Choroid plexus epithelial cell (primary cell): ENCODE measurements at places on chromosomes 1 and 21.

GRCh38 chr1:154595621-154596020 is 12.4 kb downstream of the ADAR start:
- DNase-seq, result no peak

DNA sequence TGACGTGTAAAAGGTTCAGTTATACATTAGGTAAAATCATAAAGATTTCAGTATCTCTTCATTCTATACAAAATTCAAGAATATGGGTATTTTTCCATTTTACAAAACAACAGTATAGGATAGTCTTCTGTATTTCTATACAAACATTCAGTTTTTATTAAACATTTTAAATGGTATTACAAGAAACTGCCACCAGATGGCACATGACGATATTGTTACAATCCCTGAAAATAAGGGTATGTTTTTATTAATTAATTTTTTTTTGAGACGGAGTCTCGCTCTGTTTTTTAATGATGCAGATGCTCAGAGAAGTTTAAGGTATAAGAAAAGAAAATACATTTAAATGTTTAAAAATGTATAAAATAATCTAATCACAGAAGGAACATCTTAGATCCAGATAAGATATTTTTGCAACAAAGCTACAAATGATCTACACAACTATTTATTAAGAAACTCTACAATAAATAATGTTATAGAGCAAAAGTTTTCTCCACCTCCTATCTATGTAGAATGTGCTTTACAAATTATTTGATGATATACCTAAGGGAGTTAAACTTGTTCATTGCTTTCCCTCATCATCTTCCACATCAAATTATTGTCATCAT is 23.5 kb upstream of the RSBN1 start:
- peak; percentile 76 for DNase-seq

GRCh38 chr1:203677771-203678170 is 51.1 kb downstream of the ATP2B4 start:
- DNase-seq, result no peak

DNA sequence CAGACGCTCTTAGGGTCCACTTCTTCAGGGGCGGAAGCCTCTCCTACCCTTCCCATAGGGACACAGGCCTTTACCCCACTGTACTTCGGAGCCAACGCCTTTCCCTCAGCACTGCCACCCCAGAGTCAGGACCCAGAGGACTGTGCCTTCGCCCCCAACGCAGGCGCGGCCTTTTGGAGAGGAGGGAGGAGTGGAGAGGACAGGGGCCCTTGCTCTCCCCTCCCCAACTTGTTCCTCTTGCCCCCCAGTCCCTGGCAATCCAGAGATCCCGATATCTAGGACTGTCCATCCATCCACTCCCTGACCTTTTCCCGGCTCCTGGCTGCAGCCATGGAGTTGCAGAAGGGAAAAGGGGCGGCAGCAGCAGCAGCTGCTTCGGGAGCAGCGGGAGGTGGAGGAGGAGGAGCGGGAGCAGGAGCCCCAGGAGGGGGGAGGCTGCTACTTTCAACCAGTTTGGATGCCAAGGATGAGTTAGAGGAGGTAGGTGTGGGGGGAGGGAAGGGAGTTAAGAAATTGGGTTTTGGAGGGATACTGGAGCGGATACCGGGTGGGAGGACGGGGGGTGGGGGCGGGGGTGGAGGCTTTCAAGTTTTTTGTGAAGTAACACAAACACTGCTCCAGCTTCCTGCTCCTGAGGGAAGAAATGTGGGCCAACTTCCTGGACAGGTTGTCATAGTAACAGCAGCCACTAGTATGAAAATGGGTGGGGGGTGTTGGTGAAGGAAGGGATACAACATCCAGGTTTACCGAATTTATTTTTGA is 636 bp downstream of the INTS3 start:
- DNase-seq, result peak; percentile 41

GRCh38 chr1:153127296-153127695 is 14.0 kb upstream of the SPRR2F start:
- no peak for DNase-seq

DNA sequence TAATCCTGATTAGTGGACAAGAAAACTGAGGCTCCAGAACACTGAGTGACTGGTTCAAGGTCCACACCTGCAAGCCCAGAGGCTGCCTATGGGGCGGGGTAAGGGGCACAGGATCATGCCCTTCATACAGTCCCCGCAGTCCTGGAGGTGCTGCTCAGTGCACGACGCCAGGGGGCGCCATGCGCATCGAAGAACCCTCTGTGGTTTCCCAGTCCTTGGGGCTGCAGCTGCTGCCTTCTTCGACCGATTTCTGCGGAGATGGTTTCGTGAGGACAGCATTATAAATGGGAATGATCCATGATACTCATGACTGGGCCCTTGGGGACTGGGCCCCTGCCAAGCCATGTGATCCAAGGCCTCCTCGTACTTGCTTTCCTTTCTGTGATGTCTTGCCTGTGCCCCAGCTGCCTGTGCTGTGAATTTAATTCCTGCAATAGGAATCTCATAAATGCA is 37.1 kb upstream of the ARHGEF10L start:
- peak; percentile 86 for DNase-seq

- DNase-seq, result peak; percentile 85
These were observed 34.3 kb upstream of the ECE1 start for GRCh38 chr1:21324368-21325141.

DNA sequence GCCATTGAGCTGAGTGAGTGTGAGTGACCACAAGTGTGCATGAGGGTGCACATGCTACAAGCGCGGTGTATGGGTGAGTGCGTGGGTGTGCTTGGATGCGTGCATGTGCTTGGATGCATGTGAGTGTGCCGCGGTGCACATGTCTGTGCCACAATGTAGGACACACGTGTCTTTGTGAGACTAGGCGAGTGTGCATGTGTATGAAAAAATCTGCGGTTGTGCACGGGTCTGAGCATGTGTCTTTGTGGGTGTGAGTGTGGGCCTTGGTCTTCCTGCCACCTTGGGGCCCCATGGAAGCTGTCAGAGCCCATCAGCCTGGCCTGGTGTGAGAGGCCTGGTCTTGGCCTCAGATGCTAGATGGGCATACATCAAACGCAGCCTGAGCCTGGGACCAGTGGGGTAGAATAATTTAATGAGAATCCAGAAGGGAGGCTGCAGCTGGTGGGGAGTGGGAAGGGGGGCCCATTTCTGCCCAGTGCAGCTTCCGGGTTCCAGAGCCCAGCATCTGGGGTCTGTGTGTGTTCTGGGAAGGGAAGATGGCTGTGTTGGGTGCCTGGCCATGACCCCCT is 103.9 kb upstream of the SLC2A1 start:
- no peak for DNase-seq

DNA sequence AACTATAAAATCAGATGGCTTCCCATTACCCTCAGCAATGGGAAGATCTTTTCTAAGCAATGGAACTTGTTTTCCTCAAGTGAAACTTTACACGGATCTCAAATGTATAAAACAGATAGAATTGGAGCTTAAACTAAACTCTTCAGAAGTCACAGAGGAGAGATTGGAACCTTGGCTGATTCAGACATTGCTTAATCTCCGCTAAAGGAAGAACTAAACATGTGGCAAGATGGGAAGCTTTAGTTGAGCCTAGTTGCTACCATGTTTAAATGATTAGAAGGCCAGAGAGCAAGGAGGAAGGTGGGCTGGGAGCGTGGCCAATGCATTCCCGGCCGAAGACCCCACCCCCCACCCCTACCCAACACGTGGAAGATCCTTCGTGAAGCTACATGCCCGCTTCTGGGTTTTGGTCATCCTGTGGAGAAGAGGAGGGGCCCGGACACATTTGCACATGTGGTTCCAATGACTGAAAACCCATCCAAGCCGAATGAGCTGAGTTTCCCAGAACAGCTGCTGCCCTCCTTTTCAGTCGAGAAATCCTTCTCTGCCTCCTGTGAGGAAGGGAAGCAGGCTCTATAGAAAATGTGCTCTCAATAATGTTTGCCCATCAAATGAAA is 164.3 kb downstream of the MIS18A start:
- no peak for DNase-seq

GRCh38 chr1:162384601-162385279 is 3.2 kb downstream of the C1orf226 start:
- DNase-seq, result no peak

GRCh38 chr1:52842643-52843310 is at the start of gene ZYG11A:
Gene ZYG11A, plus strand, starts transcription at chr1:52842760. Its CDS starts 124 bp downstream, at chr1:52842884.
- DNase-seq, result peak; percentile 71

GRCh38 chr1:12577020-12577419 is 41.0 kb downstream of the DHRS3 start:
- DNase-seq, result no peak

GRCh38 chr1:40414331-40414730 is 35.9 kb upstream of the ZFP69B start:
- DNase-seq, result no peak

- no peak for DNase-seq
These were observed 52.1 kb upstream of the BACE2 start for GRCh38 chr21:41115851-41116250.

- peak; percentile 28 for DNase-seq
These were observed 15.4 kb downstream of the PDXK start for GRCh38 chr21:43734131-43734927.

- DNase-seq, result no peak
These were observed 26.1 kb downstream of the MTR start for GRCh38 chr1:236821091-236821627.

- peak; percentile 68 for DNase-seq
These were observed 186.4 kb upstream of the ZNHIT6 start for GRCh38 chr1:85894651-85895050.

DNA sequence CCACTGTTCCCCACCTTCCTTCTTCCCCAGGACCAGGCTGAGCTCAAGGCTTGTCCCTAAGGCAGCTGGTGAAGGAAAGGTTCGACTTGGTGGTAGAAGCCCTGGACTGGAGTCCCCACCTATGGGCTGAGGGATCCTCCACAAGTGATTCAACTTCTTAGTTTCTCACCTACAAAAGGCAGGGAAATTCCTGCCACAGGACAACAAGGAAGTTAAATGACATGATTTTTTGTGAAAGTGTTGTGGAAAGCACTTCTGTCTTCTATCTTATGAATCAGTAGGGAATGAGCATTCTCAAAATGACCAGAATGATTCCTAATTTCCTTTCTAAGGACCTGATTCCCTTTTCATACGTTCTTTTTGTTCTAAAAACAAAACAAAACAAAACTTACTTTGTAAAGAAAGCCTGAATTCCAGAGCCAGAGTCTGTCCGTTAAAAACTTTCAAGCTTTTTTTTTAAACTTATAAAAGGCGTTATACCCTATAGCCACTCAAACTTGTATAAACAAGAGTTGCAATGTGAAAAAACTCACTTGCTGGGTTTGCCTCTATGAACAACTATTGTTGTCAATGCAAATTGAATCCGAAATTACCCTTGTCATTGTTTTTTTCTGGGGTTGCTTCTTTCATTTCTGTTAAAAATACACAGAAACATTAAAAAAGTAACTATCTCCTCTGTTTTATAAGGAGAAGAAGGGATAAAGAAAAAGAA is 12.2 kb downstream of the KCNJ15 start:
- no peak for DNase-seq

- DNase-seq, result peak; percentile 54
These were observed 113.1 kb upstream of the FGGY start for GRCh38 chr1:59183749-59184317.

DNA sequence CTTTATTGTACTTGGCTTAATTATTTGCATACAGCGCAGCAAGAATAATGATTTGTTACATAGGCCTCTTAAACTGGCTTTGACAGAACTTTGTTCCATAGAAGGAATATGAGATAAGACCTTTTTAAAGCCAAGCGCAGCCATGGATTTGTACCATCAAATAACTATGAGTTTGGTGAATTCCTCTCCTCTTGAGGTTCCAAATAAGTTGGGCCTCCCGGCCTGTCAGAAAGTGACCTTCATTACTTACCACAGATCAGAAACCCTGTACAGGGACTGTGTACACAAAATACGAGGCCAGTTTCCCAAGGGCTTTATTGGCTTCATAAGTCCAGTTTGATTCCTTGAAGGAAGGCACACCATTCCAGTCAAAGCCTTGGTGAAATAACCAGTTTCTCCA is 21.8 kb upstream of the HSD3B1 start:
- no peak for DNase-seq

DNA sequence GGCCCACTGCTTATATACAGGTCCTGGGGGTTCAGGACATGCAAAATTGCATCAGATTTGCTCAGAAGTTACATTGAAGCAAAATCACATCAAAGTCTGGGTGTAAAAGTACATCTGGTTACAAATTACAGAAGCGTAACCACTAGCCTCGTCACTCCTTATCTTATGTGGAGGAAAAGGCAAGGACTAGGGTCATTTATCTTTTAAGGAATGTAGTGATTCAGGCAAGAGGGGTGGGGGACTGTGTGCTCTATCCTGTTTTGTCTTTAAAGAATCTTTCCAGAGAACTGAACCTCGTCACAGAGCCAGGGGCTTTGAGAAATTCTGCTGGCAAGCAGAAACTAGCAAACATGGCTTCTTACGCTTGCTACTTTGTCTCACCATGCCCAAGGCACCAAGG is 61.1 kb upstream of the RAB4A start:
- DNase-seq, result peak; percentile 94

DNA sequence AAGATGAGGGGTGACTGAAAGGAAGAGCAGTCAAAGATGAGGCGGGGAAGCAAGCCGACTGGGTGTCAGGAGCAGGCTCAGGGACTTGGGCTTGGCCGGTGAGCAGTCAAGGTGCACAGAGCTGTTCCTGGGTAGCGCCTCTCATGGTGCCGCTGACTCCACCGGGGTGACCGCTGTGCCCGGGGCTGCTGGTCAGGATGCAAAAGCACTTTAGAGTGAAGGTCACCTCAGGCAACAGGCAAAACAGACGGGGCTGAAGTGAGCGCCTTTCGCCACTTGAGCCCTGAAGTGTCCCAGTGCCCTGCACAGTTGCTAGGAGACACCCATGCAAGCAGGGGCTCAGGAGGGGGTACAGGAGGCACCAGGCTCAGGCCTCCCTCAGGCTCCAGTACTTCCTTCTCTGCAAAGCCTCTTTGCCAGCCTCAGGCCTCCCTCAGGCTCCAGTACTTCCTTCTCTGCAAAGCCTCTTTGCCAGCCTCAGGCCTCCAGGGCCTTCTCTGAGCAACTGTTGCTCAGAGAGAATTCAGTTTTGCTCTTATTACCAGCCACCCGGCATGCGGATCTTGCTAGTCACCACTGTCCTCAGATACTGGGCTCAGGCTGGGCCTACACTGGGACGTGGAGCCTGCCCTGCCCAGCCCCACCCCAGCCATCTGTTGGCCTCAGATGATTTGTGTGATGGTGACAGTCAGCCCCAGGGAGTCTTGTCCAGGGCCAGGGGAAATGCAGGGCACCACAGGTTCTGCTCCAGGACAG is 99.7 kb upstream of the IRF2BP2 start:
- no peak for DNase-seq

- peak; percentile 36 for DNase-seq
These were observed 501.4 kb downstream of the TTLL7 start for GRCh38 chr1:83497563-83497962.

DNA sequence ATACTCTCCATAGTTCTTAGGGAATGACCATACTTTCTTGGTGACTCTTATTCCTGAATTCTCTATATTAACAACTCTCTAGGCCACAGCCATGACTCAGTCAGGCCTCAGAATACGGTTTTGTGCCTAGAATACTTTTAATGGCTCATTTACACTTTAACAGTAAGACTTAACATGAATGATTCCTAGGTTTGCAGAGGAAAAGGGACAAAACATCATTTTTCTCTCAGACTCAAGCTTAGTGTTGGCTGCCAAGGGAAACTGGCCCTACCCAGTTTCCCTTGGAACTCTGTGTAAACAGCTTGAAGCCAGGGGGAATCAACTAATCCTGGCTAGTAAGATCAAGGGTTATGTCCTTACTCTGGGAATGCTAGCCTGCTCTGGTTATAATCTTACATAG is 164.9 kb upstream of the PKN2 start:
- DNase-seq, result no peak

GRCh38 chr1:225437710-225438437 is 10.0 kb upstream of the LBR start:
- peak; percentile 60 for DNase-seq
